ENCODE measurements at places on chromosomes 12 and 14.
A peak's percentile ranks its signal among the peaks of the same experiment; 100 is the strongest.

- DNase-seq: no peak
These were observed 85.7 kb upstream of the E2F7 start for GRCh38 chr12:77151030-77151429.

DNA sequence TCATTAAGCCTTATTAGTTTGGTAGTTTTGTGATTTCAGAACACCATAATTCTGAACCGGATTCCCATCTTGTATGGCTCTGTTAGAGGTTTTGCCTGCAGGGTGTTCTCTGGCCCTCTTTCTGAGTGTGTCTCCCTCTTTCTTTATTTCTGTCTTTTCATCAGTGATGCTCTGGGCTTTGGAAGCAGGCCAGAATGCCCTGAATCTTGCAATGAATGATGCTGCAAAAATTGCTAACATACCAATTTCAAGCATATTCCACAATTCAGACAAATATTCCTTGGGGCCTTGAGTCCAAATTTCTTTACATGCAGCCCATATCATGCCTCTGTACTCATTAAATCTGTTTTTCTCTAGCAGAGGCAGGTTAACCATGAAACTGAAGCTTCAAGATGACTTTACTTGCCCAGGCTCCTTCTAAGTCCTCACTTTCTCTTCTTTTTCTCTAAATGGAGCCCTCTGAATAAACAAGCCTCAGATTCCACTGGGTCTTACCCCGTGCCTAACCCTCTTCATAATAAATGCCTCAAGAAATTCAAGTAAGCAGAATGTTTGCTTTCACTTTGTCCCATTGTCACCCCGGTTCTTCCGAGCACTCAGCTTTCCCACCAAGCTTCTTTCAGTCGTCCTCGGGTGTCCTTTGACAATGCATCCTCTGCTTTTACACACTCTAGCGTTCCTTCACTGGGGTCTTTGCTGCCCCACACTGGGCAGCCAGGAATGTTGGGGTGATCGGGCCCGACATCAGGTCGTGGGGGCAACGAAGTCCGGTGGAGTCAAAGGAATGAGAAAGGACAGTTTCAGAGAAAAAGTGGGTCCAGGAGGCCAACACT is 78.8 kb upstream of the SLC38A4 start:
- no peak for DNase-seq

GRCh38 chr12:111353603-111354295 is 15.1 kb downstream of the PHETA1 start:
- no peak for DNase-seq

- DNase-seq: no peak
These were observed 127.3 kb upstream of the HIF1A start for GRCh38 chr14:61567838-61568571.

GRCh38 chr12:54460317-54460923 is 13.0 kb downstream of the GTSF1 start:
- no peak for DNase-seq

DNA sequence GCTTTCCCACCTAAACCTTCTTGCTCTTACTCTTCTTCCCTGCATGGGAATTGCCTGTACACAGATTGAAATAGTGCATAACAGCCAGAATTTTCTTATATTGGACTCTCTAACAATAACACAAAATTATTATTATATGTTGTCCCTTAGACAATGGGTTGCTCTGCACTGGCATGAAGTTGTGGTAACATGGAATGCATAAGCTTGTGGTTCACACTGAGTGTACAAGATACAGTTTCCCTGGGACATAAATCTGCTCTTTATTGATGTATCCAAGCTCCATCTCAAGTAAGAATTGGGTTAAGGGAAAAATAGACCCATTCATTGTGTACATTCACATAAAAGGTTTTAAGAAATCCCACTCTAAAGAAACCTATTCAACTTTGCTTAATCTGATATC is 114.4 kb upstream of the NTF3 start:
- no peak for DNase-seq

DNA sequence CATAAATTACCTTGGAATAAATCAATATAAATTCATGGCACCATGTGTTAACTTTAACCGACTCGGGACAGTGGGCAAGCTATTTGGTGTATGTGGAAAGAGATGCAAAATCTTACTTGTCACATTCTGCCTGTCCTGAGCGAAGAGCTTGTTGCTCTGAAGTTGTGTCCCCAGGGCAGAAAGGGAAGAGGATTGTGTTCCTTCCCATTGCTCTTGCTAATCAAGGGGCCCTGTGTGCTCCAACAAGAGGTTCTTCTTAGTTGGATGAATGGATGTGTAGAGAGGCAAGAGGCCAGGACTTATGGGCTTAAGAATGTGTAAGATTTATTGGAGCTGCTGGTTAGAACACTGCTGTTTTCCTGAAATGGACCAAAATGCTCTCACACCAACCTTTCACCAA is 36.5 kb upstream of the FRS2 start:
- DNase-seq: no peak

- no peak for DNase-seq
These were observed 118.9 kb downstream of the PIWIL1 start for GRCh38 chr12:130456375-130457199.

DNA sequence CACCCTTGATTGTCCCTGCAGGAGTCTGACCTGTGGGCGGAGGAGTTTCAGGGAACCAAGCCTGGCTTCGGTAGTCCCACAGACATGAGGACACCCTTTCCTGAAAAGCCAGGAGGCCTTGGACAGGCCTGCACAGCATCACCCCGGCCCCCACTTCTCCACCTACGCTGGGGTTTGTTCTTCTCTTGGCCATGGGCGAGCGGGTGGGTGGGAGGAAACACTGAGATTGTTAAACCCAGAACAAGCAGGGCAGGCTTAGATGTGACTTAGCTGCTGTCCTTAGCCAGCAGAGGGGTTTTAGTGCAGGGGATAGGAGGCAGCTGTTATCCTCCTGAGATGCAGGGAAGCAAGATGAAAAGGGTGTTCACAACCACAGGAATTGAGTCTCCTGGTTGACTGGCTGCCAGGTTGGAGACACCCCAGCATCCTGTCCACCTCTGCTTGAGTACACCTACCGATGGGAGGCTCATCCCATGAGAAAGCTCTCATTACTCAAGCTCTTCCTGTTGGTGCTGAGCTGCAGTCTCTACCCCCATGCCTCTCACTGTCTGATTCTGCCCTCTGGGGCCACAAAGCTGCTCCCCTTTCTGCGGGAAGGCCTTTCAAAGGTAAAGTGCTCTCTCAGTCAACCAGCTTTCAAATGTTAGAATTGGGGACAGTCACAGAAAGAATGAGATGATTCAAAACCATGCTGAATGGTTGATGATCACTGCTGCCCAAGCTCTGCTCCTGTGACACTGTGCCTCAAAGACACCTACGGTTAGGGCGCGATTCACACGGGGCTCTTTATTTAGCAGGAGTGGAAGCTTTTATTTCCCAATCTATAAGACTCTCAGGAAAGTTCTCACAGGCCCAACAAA is 86.3 kb downstream of the IRF2BPL start:
- no peak for DNase-seq

DNA sequence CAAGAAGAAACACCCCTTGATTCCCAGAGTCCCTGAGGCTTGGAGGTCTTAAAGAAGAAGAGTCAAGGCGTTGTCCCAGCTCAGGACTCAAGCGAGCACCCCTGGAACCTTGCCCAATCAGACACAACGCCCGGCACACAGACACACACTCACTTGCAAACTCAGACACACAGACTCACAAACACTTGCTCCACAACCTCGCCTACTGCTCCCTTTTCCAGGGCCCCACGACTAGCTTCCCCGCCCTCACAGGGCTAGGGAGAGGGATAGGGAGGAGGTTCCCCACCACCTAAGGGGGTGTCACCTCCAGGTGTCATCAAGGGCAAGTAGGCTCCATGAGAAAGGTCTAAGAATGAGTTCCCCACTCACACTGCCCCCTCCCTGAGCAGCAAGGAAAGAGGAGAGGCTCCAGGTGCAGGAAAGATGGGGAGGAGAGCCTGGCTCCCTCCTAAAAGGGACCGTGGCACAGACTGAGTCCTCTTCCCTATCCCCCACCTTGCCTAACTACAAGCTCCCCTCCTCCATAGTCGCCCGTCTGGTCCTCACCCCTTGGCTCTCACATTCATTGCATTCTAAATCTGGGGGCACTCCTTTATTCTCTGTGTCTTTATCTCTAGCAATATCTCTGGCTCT is 717 bp downstream of the WNT10B start:
- no peak for DNase-seq

DNA sequence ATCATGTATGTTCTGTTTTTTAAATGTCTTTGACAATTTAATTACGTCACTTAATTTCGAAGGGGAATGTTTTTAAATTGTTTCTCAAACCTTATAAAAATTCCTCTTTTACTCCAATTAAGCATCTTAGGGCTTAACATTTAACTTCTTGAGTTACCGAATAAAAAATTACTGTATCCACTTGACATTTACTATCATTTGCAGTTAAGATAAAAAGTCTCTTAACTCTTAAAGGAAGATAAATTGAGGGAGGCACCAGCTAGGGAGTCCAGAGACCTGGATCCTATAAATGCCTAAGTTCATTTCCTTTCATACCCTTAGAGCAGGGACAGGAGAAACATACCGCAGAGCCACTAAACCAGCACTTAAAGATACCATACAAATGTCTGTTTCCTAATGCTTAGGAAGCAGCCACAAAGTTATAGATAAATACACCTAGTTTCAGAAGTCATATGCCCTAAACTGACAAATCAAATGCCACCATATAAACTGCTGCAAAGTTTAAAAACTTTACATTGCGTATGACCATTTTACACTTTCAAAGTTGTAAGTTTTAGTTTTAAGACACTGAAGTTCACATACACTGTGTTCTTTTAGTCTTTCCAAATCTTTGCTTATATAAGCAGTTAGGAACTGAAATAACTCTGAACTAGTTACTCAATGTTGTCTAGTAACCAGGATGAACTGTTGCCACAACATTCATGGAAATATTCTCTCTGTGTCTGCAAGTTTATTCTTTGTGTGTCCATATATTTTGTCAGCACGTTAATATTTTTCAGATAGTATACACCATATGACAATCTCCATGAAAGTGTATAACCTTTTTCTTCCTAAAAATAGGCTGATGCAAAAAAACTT is 71.2 kb downstream of the GALNT4 start:
- DNase-seq: no peak

DNA sequence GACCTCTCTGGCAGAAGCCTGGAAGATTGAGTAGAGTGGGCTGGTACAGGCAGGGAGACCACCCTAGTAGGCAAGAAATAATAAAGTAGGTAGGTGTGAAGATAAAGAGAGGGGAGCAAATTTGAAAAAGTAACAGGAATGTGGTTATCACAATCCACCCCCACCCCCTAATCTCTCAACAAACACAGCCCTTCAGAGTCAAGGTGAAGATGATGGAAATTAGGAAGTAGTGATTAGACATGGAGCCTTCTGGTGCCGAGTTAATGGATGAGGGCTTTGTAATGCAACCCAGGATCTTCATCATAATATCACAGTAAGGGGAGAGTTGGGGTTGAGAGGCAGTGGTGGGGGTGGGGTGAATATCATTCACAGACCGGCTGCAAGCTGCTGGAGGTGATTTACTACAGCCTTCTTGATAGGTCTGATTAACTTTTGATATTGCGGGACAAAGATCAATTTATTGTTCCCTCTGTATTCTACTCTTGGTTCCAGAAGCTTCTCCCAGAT is 29.2 kb upstream of the CRY1 start:
- no peak for DNase-seq

DNA sequence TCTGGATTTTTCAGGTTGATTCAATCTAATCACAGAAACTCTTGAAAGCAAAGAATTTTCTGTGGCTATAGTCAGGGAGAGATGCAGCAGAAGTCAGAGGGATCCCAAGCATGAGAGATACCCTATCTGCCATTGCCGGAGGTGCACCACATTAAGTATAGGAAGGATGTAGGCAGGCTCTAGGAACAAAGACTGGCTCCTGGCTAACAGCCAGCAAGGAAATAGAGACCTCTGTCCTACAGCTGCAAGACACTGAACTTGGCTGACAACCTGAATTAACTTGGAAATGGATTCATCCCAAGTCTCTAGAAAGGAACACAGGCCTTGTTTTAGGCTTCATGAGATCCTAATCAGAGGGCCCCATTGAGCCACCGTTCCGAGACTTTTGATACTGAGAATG is 364.9 kb upstream of the FLRT2 start:
- no peak for DNase-seq

GRCh38 chr12:10582704-10583103 is 30.7 kb downstream of the MAGOHB start:
- no peak for DNase-seq

DNA sequence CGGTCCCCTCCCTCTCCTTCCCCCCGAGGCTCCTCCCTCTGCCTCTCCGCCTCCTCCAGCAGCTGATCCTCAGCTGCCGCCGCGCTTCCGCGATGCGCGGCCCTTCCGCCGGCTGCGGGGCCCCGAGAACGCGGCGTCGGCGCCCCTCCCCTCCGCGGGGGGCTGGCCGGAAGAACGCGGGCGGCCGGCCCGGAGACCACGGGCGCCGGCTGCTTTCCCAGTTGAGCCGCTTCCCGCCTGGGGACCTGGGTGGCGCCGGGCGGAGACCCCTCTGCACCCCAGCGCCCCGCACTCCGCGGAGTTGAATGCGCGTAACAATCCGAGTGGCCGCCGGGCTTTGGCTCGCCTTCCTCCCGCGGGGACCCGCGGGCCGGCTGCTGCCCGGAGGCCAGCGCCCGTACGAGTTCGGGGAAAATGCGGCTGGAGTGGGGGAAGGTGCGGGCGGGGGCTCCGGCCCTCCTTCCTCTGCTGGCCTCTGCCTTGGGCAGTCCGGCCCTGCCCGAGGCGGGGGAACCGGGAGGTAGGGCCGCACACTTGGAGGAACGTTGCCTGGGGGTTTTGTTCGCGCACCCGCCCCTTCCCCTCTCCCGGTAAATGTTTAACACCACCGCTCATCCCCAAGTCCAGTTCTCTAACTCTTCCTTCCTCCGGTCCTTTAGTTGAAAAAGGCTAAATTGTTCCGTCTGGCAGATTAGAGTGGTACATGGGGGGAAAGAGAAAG is 393 bp upstream of the DCAF5 start:
- no peak for DNase-seq

- peak; percentile 15 for DNase-seq
These were observed 51.1 kb downstream of the MIS18BP1 start for GRCh38 chr14:45201905-45202304.

- DNase-seq: no peak
These were observed 90.1 kb upstream of the KCNA1 start for GRCh38 chr12:4819654-4820053.

GRCh38 chr12:116529686-116530085 is 29.5 kb upstream of the MAP1LC3B2 start:
- DNase-seq: no peak

DNA sequence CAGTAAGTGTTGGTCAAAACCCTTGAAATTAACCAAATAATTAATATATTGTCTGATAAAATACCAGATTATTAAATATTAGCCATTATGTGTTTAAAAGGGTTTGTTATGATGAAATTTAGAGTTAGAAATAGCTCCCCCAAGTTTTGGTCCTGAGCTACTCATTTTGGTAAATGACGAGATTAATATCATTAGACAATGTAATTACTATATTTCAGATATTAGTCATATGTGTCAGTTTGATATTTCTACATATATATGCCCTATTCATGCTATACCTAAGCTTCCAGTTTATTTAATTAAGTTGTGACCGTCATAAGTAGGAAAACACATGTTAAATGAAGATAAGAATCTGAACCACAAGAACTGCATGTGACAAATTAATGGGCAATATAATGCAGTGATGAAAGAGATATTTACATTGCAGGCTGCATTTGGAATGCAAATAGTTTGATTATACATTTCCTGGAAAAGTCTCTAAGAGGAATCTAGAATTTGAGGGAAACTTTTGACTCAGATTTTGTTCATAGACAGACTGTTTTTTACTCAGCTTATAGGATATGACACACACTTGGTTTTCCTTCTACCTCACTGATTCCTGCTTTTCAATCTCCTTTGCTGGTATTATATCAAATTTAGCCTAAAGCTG is 70.5 kb downstream of the TBC1D30 start:
- DNase-seq: no peak

All from activated naive CD4-positive, alpha-beta T cell treated with Interleukin-2 at 50 U/mL for 16 hours (primary cell).